ENCODE measurements at places on chromosomes 13 and 19. TPM values are rescaled to one million over a fixed set of nuclear protein-coding genes. Genes with fewer than 3 reads are reported as not detected.

DNA sequence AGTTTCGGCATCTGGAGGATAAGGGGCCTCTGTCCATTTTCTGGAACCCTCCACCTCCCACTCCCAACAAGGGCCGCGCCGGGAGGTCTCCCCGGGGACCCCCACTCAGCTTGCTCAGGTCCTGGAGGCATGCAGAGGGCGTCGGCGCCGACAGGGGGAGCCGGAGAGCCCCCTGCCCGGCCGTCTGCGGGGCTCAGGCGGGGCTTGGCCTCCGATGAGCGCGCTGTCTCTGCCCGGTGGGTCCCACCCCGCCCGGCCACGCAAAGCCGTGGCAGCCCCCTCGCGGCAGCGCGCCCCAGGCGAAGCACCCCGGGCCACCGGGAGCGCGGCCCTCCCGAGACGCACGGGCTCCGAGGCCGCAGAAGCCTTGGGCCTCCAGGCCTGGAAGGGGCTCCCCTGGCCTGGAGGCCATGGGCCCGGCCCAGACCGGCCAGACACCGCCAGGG, 149.7 kb upstream of the ZNF536 start:
- no peaks in the 10 kb centered on the region for H3K36me3 ChIP-seq
- no peak for DNase-seq
- H3K27ac ChIP-seq = peak overlapping the region; percentile 46
- H3K4me1 ChIP-seq = peaks cover 12% of the 10 kb centered on the region
- no peaks in the 10 kb centered on the region for H3K27me3 ChIP-seq

GRCh38 chr13:49586717-49587116, 1.4 kb upstream of the RCBTB1 start:
- H3K4me3 ChIP-seq = no peak overlapping the region
- H3K27me3 ChIP-seq = no peaks in the 10 kb centered on the region
- no peak overlapping the region for H3K27ac ChIP-seq
- peaks cover 4% of the 10 kb centered on the region for H3K4me1 ChIP-seq
- no peak for DNase-seq

DNA sequence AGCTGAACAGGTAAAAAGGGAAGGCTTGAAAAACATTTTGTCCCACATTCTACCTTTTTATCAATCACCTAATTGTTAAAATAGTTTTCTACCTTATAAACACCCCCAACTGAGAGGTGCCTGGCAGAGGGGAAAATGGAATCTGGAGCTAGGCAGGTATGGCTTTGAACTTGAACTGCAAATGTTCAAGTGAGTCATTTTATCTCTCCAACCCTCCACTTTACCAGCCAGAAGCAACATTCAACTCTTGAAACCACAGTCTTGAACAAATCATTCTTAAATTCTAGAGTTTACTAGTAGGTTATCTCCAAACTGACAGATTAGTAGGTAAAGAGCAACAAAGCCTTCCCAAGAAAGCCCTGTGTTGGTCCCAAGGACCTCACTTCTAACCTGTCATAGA, 116.9 kb downstream of the ABCC4 start:
- no peaks in the 10 kb centered on the region for H3K4me1 ChIP-seq
- no peaks in the 10 kb centered on the region for H3K27me3 ChIP-seq
- no peak overlapping the region for H3K4me3 ChIP-seq
- no peaks in the 10 kb centered on the region for H3K36me3 ChIP-seq
- DNase-seq = no peak

Gene ZNF208
- total RNA-seq = 3.1 TPM

Gene FBXW9
- 1.2 TPM for total RNA-seq

Gene SHANK1
- 3.3 TPM for total RNA-seq

Gene FLT1
- total RNA-seq = 19.3 TPM
